Stimulated activated CD4-positive, alpha-beta T cell treated with anti-CD3 and anti-CD28 coated beads, Interleukin-1b, Interleukin-23, amount 100 ng/mL, for 4 hours (primary cell): ENCODE measurements at places on chromosomes 7 and 10.
A peak's percentile ranks its signal among the peaks of the same experiment; 100 is the strongest.

- no peak for DNase-seq
Observed at GRCh38 chr10:102090772-102091171, 25.6 kb downstream of the HPS6 start.

DNA sequence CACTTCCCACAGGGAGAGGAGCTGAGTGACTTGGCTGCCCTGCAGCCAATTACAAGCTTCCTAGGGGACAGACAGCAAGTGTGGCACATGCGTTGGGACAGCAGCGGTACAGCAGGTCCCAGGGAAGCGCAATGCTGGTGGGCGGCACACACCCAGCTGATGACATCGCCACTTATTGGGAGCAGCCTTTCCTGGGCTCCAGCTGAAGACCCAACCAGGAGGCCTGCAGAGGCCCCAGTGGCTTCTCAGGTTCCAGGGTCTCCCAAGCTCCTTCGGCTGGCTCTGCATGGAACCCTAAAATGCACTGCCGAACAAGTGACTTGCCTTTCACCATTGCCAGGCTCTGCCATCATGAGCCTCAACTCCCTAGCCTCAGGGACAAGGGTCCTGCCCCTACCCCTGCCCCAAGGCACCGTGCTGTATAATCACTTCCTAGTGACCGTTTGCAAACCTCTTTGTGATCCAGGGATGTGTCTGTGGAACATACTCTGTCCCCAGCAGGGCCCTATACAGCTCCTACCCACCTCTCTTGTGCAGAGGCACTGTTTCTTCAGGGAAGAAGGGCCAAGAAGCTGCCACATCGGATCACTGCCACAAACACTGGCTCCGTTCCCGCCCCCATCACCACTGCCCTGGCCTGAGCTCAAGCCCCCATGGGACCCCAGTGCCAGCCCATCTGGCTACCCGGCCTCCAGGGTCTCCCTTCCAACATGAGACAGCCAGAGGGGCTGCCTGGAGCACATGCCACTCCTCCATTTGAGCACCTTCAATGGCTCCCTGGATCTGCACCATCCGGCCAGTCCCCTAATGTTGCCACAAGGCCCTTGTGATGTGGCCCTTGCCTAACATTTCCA is 19.3 kb upstream of the SLIT1 start:
- DNase-seq = no peak

DNA sequence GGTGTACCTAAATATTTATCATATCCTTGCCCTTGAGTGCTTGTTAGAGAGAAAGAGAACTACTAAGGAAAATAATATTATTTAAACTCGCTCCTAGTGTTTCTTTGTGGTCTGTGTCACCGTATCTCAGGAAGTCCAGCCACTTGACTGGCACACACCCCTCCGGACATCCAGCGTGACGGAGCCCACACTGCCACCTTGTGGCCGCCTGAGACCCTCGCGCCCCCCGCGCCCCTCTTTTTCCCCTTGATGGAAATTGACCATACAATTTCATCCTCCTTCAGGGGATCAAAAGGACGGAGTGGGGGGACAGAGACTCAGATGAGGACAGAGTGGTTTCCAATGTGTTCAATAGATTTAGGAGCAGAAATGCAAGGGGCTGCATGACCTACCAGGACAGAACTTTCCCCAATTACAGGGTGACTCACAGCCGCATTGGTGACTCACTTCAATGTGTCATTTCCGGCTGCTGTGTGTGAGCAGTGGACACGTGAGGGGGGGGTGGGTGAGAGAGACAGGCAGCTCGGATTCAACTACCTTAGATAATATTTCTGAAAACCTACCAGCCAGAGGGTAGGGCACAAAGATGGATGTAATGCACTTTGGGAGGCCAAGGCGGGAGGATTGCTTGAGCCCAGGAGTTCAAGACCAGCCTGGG is 11.4 kb downstream of the SERPINE1 start:
- DNase-seq = peak; percentile 80

GRCh38 chr10:17989908-17990767 is 38.4 kb downstream of the SLC39A12 start:
- no peak for DNase-seq
